NCI-H1436 treated with DMSO at 0.1 percent for 48 hours (cell line): ENCODE measurements at places on chromosomes 16 and 17.

DNA sequence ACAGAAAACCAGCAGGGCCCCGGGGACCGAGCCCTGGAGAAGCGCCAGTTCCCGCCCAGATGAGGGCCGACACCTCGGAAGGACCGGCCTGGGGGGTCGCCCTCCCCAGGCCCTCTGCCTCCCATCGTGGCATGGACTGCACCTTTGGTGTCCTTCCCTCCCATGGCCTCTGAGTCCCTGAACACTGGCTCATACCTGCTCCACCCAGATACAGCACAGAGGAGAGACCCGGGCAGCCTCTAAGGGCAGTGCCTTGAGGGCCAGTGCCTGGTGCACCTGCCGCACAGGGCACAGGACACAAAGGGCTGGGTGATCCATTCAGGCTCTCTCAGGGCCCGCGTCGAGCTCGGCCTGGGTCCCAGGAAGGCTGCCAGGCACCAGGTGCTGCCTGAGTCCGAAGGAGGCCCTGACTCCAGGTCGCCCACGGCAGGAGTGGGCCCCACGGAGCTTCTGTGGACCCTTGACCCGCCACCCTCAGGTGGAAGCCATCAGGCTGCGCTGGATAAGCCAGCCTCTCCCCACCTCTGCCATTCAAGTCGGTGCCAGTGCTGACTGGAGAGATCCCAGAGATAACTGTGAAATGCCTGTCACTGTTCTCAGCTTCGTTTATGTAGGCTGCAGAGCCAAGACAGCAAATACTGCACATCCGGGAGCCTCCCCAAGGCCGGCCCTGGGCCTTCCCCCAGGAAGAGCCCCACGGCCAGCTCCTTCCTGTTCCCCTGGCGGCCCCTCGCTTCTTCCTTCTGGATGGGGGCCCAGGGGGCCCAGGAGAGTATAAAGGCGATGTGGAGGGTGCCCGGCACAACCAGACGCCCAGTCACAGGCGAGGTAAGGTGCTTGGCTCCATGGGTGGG lies at the start of gene ZG16B:
TSS of gene ZG16B (plus strand) at position 803 of the 854 bp plus-strand sequence. CDS start 139 bp downstream, outside the sequence.
- DNase-seq: no peak

DNA sequence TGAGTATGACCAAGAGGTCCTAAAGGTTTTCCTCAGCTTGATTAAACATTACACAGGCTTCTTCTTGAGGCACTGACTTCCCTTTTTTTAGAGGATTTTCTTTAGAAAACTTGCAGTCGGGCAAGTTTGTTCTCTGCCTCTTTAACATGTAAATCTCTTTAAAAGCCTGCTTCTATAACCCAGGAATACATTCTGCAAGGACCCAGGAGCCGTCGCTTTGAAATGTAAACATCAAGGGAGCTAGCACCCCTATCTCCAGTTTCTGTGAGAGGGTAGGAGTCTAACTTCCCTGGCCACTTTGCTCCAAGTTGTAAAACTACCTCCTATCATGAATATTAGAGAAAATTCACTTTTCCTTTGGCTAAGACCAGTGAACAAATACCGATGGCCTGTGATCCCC lies 201.5 kb upstream of the CPHXL start:
- DNase-seq: no peak

GRCh38 chr16:56669005-56669839 lies at the start of gene MT1H:
TSS of gene MT1H (plus strand) at chr16:56669814. CDS start at chr16:56669885, 71 bp downstream.
- DNase-seq: no peak

DNA sequence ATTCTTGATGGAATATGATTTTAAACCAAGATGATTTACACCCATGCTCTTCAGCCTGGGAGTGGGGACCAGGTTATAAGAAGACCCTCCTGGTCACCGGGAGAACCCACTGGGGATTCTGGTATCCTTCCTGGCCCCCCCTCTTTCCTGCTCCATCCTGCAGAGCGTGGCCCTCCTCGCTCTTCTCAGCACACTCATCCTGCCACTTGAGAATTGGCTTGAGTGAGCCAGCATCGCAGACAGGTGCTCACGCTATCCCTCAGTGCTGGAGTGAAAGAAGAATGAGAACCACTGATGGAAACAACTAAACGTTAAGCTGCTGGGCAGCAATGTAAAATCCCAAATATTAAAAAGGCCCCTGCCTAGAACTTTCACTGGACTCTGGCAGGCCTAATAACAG lies 98.0 kb downstream of the CYTH1 start:
- DNase-seq: no peak

- DNase-seq: no peak
Measured at GRCh38 chr16:55508271-55508921, 476 bp upstream of the LPCAT2 start.

DNA sequence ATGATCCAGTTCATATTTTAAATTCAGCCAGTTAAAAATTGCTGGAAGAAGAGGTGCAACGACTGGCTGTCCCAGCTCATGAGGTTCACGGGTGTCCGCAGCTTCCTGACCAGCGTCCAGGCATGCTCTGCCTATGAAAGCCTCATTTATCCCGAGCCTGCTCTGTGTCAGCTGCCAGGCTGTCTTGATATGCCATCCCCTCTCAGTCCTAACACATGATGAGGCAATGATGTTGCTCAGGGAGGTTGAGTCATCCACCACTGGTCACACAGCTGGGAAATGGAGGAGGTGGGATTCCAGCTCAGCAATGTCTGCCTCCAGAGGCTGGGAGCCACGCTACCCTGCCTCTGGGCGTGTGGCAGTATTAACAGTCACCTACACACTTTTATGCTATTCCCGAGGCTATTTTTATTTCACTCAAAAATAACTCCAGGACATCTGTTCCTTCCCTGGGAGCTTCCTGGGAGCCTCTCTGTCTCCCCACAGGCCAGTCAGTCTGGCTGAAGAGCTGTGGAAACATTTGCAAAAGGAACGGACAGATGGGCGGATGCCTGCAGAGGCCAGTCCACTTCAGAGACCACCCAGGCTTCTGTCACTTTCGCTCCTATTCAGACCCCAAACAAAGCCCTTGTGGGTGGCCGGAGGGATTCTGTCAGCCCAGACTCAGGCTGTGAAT lies 22.5 kb downstream of the RAB11FIP4 start:
- DNase-seq: no peak

- DNase-seq: no peak
Measured at GRCh38 chr17:21058098-21058893, 15.5 kb upstream of the USP22 start.

DNA sequence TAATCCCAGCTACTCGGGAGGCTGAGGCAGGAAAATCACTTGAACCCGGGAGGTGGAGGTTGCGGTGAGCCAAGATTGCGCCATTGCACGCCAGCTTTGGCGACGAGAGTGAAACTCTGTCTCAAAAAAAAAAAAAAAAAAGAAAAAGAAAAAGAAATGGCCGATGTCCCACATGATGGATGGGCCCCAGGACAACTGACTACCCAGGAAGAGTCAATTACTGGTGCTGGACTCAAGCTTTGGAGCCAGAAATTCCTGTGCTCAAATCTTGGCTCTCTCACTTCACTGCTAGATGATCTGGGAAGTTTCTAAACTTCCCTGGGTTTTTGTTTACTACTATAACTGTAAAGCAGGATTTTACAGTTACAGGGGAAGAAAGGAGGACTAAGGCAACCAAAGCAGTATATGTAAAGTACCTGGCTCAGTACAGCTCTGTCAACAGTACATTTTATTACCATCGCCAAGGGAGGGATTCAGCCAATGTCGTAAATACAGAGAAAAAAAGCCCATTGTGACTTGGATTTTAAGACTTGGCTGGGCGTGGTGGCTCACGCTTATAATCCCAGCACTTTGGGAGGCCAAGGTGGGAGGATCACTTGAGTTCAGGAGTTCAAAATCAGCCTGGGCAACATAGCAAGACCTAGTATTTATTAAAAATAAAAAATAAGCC lies 11.9 kb downstream of the C16orf86 start:
- DNase-seq: no peak

DNA sequence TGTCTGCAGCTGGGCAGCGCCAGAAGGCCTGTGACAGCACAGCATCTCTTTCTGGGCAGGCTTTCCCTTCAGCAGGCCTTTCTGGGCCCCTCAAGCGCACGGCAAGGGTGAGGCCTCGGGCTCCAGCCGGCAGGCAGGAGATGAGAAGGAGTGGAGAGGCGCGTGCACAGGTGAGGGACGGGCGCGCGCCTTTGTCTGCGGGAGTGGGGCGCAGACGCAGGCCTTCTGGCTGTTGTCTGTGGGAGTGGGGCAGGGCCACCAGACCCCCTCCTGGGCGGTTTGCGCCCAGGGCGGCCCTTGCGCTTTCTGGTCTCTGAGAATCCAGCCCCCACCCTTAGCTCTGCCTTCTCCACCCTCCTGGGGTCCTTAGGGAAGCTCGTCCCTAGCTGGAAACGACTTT lies 6.5 kb downstream of the ZNF205 start:
- DNase-seq: no peak

- DNase-seq: no peak
Measured at GRCh38 chr16:84883301-84883700, 63.5 kb downstream of the CRISPLD2 start.
